ENCODE measurements at places on chromosomes 12 and 14.

DNA sequence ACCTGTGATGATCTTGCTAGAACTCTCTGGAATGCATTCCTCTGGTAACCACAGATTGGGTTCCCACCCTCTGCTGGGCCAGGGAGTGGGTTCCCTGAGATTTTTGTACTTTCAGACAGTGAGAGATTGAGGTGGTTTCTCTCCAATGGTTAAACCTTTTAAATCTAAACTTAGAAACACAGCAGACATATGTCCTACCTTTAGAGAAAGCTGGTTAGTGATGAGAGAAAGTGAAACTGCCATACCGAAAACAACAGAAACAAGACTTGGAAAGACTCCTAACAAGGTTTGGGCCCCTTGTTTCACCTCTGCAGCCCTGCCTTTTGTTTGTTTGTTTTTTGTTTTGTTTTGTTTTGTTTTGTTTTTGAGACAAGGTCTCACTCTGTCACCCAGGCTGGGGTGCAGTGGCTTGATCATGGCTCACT, 9.7 kb upstream of the SGPP1 start:
- no peak for DNase-seq

GRCh38 chr14:93045211-93045674, 70.5 kb downstream of the ITPK1 start:
- DNase-seq: no peak

- peak; percentile 46 for DNase-seq
These were observed 12.1 kb downstream of the LACRT start for GRCh38 chr12:54622463-54623183.

DNA sequence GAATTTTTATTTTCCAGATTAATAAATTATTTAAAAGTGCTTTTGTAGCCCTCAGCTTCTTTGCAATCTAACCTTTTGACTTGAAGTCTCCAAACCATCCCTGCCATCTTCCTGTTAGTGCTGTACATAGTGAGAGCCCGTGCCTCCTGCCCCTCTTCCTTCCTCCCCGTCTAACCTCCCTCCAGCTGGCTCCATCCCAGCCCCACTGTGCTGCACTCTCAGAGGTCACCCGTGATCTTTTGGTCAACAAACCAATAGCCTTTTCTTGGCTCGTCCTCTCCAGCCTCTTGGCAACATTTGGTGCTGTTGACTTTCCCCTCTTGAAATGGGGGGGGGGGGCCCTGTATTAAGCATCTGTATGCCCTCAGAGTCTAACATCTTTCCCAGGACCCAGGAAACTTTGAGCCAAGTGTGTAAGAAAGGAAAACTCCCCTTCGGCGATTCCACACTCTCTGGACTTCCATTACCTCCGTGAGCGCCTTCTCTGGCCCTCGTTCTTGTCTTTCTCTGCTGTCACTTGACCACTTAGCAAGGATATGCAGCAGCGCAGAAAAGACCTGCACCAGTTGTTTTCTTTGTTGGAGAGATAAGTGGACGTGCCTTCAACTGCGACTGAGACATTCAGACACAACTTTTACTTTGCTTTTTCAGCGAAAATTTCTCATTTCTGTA, 44.1 kb downstream of the FBXW8 start:
- DNase-seq: no peak

DNA sequence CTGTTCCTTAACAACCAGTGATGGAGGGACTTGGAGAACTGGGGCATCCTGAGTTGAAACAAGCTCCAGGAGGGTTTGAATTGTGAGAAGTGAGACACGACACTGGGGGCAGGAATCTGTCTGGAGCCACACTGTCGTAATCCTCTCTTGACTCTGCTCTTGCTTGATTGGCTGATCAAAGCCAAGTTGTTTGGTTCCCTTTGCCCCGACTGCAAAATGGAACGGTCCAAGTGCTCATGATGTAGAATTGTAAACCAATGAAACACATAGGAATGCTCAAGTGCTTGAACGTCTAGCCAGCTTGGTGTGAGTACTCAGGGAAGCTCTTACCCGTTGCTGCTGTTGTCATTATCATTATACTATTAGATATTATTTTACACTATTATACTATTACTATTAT, 98.1 kb downstream of the TMEM132C start:
- DNase-seq: no peak

DNA sequence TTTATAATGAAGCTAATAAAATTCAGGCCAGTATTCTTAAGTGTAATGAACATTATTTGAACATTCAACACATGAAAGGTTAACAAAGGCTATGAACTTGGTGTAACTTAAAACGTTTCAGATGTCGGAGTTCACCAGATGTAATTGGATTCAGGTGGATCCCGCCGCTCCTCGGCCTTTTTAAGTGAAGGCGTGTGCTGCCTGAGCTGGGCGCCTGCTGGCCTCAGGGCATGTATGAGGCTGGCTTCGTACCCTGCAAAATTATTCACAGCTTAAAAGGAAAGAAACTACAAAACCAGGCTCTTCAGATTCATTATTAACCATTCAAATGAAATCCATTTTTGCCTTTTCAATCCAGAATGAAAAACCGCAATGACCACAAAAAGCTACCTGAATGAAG, 69.9 kb downstream of the WIF1 start:
- no peak for DNase-seq

GRCh38 chr14:49977126-49977841, 84.4 kb downstream of the ARF6 start:
- DNase-seq: no peak

GRCh38 chr14:48584031-48584430, 908.6 kb upstream of the MDGA2 start:
- DNase-seq: no peak

GRCh38 chr12:67068204-67068731, 200.9 kb upstream of the CAND1 start:
- DNase-seq: no peak

DNA sequence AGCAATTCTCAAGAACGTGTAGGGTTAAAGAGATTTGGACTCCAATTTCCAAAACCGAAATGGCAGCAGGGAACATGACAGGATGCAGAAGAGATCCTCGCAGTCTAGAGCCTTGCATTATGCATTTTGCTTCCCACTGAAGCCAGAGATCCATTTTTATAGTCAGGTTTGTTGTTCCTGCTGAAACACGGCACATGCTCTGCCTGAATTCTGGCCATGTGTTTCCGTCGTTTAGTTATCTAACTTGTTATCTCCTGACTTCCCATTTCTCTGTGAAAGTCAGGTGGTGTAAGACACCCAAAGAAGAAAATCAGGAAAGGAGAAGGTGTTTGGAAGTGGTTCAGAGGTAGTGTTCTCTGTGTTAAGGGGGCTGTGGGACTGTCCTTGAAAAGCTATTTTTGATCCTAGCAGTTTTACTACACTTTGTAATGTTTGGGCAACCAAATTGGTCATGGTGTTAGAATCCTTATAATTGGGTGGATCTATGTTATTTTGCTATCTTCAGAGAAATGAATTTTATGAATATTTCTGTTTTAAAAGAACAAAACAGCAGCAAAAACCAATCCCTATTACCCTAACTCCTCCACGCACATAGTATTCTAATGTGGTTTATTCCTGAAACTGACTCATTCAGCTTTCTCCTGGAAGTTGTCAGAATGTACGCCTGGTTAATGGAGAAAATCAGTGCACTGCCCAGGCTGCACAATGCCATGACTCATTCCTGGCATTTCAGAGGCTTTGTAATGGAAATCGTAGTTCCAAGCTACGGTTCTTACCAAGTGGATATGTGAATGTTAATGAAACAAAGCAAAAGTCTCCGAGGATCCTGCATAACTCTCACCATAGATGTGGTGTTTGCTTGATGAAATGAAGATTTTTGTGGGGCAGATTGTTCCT, 110.1 kb downstream of the SAMD4A start:
- peak; percentile 91 for DNase-seq
